GM23248 (cell line): ENCODE measurements at places on chromosomes 1 and 21. TPM values are rescaled to one million over a fixed set of nuclear protein-coding genes. Genes with fewer than 3 reads are reported as not detected.

GRCh38 chr1:59029411-59030167 lies 245.7 kb upstream of the JUN start:
- DNase-seq, result no peak

DNA sequence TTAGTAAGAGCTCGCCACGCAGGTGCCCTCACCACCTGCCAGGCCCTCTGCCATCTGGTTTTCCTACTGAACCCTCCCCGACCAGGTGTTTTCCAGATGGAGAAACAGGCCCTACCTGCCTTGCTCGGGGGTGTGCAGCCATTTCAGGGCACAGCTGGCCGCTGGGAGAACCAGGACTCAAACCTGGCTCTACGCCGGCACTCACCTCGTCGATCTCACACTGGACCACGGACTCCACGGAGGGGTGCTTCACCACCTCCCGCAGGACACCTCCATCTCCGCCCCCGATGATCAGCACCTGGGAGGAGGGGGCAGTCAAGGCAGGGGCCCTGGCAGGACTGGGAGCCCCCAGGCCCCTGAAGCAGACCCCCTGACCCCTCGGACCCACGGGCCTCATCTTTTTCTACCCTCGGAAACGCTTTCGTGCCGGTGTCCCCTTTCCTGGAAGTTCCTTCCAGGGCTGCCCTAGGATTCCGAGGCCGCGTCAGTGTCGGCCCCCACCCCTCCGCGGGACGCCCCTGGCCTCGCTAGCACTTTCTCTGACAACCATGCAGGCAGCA lies 1.1 kb downstream of the SRM start:
- peak; percentile 32 for DNase-seq

DNA sequence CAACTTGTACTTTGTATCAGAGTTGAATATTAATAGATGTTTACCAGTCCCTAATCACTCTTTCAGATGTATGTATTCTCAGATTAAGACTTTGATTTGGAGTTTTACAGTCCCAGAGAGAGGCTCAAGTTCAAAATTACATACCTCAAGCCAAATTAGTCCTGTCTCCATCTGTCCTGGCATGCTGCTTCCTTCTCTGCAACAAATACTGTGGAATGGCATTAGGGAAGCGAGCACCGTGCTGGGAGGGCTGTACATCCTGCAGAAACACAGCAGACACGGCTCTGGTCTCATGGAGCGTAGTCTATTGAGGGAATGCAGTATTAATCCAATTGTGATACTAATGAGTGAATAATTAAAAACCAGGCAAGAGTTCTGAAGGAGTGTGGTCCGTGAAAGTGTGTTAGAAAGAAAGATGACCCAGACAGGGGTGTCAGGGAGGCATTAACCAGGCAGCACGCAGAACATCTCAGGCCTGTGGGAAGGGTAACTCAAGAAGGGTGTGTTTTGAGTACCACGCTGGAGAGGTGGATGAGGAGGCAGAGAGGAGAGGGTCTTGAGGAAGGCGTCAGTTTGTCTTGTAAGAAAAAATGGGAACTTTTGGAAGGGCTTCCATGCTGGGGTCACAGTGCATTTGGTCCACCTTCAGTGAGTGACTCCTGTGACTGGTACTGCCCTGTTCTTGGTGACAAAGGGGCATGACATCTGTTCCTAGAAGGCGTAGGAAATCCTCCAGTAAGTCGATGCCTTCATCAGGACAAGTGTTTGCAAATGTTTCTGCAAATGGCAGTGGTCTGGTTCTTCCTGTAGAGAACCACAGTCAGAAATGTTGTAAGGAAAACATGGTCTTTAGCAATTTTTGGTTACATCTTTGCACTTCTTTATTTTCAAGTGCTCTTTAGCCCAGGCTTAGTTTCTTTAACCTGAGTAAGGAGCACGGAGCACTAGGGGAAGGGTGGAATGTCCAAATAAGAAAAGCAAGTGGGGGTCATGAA lies 1.6 kb downstream of the RAB4A start:
- DNase-seq, result peak; percentile 39

- peak; percentile 49 for DNase-seq
Observed at GRCh38 chr1:68346188-68346808, 103.5 kb downstream of the RPE65 start.

DNA sequence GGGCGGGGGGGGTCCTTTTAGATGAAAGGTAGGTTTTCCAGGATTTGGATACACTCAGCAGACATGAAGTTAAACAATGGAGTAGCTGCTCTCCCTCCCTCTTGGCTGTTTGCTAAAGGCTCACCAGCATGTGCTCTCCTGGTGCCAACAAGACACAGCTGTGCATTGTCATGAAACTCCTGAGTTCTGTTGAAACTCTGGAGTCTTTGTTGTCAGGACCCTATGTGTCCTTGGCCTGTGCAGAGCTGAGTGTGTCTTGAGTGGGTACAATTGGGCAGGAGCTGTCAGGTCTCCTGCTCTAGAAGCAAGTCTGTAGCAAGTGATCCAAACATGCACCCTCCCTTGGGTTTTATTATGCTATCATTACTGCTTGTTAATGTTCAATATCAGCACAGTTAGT lies 12.7 kb downstream of the TBX19 start:
- DNase-seq, result no peak

- no peak for DNase-seq
Observed at GRCh38 chr21:43736224-43736883, 17.4 kb downstream of the PDXK start.

GRCh38 chr1:117467336-117467735 lies 100.1 kb downstream of the MAN1A2 start:
- DNase-seq, result peak; percentile 0

GRCh38 chr1:38102636-38103035 lies 56.0 kb upstream of the POU3F1 start:
- DNase-seq, result no peak

- no peak for DNase-seq
Observed at GRCh38 chr1:4553761-4554160, 100.6 kb upstream of the AJAP1 start.

- peak; percentile 49 for DNase-seq
Observed at GRCh38 chr1:211133393-211133835, 534 bp downstream of the KCNH1 start.

DNA sequence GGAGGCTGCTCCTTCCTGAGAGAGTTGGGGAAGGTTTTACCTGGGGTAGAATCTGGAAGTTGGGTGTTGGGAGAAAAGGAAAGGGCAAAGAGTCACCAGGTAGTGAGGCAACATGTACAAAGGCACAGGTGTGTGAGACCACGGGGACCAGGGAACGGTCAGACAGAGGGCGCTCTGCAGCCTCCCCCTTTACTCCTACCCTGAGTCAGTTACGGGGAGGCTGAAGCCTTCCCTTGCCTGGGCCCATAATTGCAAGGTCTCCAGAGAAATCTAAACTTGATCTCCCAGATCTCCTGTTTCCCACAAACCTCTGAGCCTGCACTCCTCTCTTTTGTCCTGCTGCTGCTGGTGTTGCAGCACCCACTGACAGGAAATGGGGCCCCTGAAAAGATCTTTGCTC lies 22.0 kb downstream of the CCN1 start:
- no peak for DNase-seq

GRCh38 chr1:53521924-53522552 lies 62.8 kb downstream of the DMRTB1 start:
- DNase-seq, result no peak

DNA sequence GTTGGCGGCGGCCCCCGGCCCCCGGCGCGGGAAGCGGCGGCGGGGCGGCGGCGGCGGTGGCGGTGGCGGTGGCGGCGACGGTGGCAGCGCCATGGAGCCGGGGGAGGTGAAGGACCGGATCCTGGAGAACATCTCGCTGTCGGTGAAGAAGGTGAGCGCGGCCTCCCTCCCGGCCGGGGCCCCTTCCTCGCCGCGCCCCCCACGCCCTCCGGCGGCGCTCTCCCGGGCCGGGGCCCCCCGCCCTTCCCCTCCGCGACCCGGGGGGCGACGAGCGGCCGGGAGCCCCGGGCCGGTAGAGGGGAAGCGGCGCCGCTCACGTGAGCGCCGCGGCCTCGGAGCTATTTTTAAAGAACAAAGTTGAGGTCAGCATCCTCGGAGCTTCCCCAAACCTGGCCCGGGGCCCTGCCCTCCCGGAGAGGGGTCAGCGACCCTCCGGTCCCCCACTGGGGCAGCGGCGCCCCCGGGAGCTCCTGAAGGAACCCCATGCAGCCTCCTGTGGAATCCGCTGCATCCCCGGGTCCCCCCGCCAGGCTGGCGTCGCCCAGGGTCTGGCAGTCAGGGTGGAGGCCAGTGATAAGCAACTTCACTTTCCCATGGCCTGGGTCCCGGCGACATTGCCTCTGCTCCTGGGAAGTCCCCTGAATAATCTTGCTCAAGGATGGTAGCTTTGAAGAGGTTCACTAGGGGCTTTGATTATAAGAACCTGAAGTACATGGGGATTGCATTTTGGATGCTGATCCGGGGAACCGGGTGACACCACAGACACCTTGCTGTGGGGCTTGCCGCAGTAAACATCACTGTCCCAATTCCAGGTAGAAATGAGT lies 560 bp downstream of the PLEKHM2 start:
- peak; percentile 66 for DNase-seq

- no peak for DNase-seq
Observed at GRCh38 chr1:112040891-112041740, 51.6 kb upstream of the KCND3 start.

GRCh38 chr1:167756730-167757405 lies 35.1 kb downstream of the MPZL1 start:
- DNase-seq, result no peak

DNA sequence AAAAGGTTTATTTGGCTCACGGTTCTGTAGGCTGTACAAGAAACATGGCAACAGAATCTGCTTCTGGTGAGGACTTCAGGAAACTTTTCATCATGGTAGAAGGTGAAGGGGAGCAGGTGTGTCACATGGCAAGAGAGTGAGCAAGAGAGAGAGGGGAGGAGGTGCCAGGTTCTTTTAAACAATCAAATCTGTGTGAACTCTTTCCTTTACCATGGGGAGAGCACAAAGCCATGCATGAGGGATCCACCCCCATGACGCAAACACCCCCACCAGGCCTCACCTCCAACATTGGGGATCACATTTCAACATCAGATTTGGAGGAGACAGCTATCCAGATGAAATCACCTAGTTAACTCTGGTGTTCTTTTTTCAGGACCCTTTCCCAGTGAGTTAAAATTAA lies 103.6 kb downstream of the GALNT2 start:
- DNase-seq, result no peak

GRCh38 chr1:107352850-107353249 lies 212.0 kb downstream of the NTNG1 start:
- DNase-seq, result no peak

GRCh38 chr1:81407000-81407821 lies 393.5 kb upstream of the ADGRL2 start:
- DNase-seq, result no peak

DNA sequence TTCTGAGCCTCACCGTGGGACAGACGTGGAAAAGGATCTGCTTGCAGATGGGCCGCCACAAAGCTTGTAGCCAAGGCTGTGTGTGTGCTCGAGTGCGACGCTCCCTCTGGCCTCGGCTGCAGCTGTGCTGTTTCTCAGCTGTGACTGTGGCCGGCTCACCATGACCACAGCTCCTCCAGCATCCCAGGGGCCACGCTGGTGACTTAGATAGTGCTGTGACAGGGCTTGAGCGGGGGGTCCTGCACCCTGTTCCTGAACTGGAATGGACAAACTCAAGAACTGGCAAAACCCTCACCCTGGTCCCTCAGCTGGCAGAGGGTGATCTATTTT lies 17.4 kb upstream of the ACTRT2 start:
- no peak for DNase-seq

- peak; percentile 65 for DNase-seq
Observed at GRCh38 chr1:13619909-13620308, 36.3 kb downstream of the PDPN start.

Gene TDRD5
- not detected in 2 replicates for total RNA-seq

Gene GADD45A
- 59.4 and 72.8 TPM in 2 replicates for total RNA-seq

Gene ZNF648
- not detected in 2 replicates for total RNA-seq

Gene SPRR5
- total RNA-seq, result not detected in 2 replicates

Gene CGN
- total RNA-seq, result not detected in 2 replicates

Gene TLR5
- not detected in 2 replicates for total RNA-seq

Gene PCSK9
- 0.11 and 0.25 TPM in 2 replicates for total RNA-seq

Gene SLC9C2
- total RNA-seq, result not detected in 2 replicates
